ENCODE measurements at places on chromosomes 13 and 19.

- no peak for DNase-seq
These were observed 535.9 kb upstream of the ATXN8OS start for GRCh38 chr13:69571606-69572323.

- no peak for DNase-seq
These were observed 6.7 kb downstream of the PPP1R37 start for GRCh38 chr19:45099467-45100191.

- DNase-seq = no peak
These were observed 7.3 kb downstream of the NPAS1 start for GRCh38 chr19:47026889-47027288.

- no peak for DNase-seq
These were observed 18.6 kb downstream of the DEDD2 start for GRCh38 chr19:42198676-42199439.

GRCh38 chr13:114226699-114227323 lies 7.9 kb upstream of the CDC16 start:
- peak; percentile 78 for DNase-seq

DNA sequence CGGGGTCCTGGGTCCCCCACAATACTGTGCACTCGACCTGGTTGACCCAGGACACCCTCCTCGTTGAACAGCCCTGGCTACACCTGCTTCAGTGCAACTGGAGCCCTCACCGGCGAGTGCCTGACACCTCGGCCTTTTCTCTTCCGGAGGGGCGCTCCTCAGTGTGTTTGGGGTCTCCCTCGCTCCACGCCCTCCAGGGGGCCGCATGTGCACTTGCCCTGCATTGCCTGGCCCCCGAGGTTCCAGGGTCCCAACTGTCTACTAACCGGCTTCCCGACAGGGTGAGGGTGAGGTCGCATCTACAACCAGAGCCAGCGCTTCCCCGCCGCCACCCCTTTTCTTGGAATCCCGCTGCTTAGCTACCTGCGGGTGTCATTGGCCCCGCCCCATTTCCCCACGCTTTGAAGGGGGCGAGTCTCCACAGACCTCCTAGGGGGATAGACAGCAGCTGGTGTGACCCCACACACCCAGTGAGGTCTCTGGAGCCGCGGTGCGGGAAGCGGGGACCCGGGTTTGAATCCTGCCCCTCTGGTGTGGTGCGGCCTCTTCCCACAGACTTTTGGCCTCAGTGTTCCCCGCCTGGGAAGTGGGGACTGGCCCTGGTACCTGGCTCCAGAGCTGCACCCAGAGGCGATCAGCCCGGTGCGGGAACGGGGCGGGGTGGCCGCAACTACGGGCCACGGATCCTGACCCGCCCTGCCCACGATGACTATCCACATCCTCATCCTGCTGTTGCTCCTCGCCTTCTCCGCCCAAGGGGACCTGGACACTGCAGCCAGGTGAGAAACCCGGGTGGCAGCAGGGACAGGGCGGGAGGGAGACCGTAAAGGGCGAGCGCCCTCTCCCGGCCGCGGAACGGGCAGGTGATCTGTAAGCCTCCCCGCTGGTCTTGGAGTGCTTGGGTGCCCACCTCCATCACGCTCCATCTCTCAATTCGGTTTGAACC lies at the start of gene ADM5:
TSS of gene ADM5 (plus strand) at position 462 of the 946 bp plus-strand sequence. CDS start at position 706, 244 bp downstream.
- DNase-seq = peak; percentile 58

All from heart left ventricle (tissue), 16 donors.